ENCODE measurements at places on chromosomes 11 and 22. TPM values are rescaled to one million over a fixed set of nuclear protein-coding genes. Genes with fewer than 3 reads are reported as not detected.

DNA sequence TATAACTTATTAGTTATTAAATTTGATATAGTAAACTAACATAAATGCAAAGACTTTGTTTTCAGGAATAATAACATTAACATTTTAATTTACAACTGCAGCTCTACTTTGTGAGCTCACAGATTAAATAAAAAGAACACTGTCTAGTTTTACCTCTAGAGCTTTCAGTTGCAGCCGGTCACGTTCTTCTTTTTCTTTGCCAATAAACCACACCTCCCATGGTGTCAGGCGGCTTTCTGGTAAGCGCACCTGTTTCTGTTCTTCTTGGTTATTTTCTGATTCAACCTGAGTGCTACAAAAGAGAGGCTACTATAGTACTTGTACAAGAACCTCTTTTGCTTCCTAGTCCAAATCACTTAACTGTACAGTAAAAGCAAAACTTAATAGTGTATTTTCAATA is 5.8 kb downstream of the CCDC34 start:
- no peak overlapping the region for H3K27ac ChIP-seq
- H3K27me3 ChIP-seq: no peaks in the 10 kb centered on the region
- H3K4me3 ChIP-seq: no peak overlapping the region
- H3K36me3 ChIP-seq: no peaks in the 10 kb centered on the region
- DNase-seq: no peak
- H3K4me1 ChIP-seq: peaks cover 2% of the 10 kb centered on the region

GRCh38 chr11:119671561-119672015 is 57.4 kb downstream of the NECTIN1 start:
- peaks cover 29% of the 10 kb centered on the region for H3K4me1 ChIP-seq
- H3K36me3 ChIP-seq: no peaks in the 10 kb centered on the region
- no peak overlapping the region for H3K27ac ChIP-seq
- DNase-seq: no peak
- no peaks in the 10 kb centered on the region for H3K27me3 ChIP-seq

GRCh38 chr11:73167363-73167954 is 25.3 kb upstream of the FCHSD2 start:
- no peak overlapping the region for H3K4me3 ChIP-seq
- no peaks in the 10 kb centered on the region for H3K27me3 ChIP-seq
- no peaks in the 10 kb centered on the region for H3K36me3 ChIP-seq
- H3K4me1 ChIP-seq: peaks cover 36% of the 10 kb centered on the region
- H3K27ac ChIP-seq: no peak overlapping the region

GRCh38 chr11:134158023-134158422 is 65.7 kb downstream of the NCAPD3 start:
- H3K4me1 ChIP-seq: no peaks in the 10 kb centered on the region
- H3K27me3 ChIP-seq: no peaks in the 10 kb centered on the region
- no peak for DNase-seq
- H3K27ac ChIP-seq: no peak overlapping the region

DNA sequence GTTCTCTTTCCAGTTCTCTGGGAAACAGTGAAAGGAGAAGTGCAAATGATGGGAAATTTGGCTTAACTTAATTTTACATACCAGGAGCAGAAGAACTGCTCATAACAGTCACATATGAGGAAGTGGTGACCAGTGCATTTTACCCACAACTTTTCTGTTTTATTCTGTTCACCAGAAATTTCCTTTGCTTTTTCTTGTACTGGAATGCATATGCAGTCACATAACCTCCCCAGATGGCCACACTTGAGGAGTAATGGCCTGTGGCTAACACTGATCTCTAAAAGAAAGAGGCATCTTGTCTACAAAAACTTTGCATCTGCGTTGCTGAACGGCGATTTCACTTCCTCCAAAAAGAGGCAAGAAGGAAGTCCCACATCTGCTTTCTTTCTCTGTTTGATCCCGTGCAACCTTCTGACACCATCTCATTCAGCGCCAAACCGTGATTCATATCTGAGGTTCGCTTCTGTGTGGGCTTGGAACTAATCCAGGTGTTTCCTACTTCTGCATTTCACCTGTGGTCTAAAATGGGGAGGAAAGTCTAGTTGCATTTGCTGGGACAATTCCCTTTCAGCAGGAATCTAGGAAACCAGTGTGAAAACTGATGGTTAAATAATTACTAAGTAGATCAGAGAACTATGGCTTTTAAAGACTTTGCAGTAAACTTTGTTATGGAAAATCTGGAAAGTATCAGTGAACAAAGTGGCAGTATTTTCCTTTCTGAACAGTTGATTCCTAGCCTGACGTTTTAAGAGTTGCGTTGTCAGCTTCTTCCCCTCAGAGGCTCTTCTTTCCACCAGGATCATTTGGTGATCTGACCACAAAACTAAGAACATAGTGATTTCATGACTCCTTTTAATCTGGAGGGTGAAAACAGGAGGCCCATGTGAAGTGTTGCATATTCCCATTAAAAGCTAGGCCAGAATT is 4.2 kb upstream of the MPEG1 start:
- no peaks in the 10 kb centered on the region for H3K36me3 ChIP-seq
- peak; percentile 95 for DNase-seq
- H3K4me1 ChIP-seq: peaks cover 93% of the 10 kb centered on the region
- no peaks in the 10 kb centered on the region for H3K27me3 ChIP-seq
- peak overlapping the region; percentile 20 for H3K4me3 ChIP-seq

Gene ALX4
- not detected for total RNA-seq

Gene ZNF202
- 25.1 TPM for total RNA-seq

Gene MRTFA
- 82.6 TPM for total RNA-seq

Gene PDE2A
- 2.9 TPM for total RNA-seq

Gene WNT11
- not detected for total RNA-seq

Gene LYVE1
- not detected for total RNA-seq

Gene P2RX6
- total RNA-seq: 0.49 TPM
